ENCODE measurements at places on chromosomes 4 and X. TPM values are rescaled to one million over a fixed set of nuclear protein-coding genes. Genes with fewer than 3 reads are reported as not detected.

Gene ANOS1
- total RNA-seq = 0.22 TPM

Gene PCYT1B
- not detected for total RNA-seq

Gene ANKRD50
- 14.4 TPM for total RNA-seq

Gene TEX11
- not detected for total RNA-seq

DNA sequence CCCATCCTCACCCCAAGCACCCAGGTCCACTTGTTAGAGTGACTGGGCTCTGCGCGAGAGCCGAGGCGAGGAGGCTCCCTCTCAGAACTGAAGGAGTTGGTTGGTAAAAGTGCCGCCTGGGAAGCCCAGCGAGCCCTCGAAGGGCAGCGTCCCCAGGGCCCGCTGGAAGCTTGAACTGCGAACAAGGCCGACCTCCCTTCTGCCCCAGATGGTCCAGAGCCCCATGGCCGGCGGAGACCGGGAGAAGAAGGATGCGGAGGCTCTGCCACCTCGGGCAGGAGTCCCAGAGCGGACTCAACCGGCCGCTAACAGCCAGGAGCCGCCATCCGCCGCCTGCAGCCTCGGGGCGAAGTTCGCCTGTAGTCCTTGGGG lies 116.3 kb upstream of the TEX13C start:
- DNase-seq = peak; percentile 15

DNA sequence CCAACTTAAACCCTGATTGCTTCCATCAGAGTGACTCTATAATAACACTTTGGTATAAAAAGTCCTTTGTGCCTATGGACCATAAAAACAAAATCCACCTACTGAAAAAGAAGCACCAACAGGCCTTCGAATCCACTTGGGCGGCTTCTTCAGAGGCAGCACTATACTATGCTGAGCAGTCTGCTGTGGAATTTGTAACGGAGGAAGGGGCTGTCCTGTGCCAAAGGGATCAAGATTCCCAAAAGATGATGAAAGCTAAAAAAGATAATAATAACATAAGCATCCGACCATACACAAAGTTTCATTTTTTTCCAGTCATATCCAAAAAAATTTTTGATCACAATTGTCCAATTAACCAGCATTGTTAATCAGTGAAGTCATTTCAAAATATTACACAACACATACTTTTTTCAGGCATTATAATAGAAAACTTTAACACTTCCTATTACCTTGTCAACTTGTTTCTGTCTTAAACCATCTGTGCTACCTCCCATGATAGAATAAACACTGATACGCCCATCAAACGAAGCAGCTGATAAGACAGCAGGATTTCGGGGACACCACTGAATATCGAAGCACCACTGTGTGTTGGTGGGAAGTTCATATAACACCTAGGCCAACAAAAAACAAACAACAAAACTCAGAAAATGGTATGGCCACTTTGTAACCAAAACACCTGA lies 24.1 kb downstream of the SEC31A start:
- DNase-seq = no peak

DNA sequence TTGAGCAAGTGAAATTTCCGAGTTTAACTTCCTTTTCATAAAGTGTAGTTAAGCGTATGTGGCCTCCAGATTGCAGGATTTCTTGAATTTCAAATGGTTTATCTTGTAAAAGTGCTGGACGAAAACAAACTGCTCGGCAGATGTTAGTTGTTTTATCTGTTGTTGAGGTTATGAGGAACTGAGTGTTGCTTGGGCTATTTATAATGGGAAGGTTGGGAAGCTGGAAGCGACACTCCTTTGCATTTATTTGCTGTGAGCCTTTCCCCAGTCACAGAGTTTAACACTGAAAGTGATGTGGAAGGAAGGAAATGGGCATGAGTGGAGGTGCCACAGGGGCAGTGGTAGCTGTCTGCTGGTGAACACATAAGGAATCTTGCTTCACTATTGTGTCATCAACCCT lies 284.9 kb downstream of the PCDH7 start:
- DNase-seq = no peak

GRCh38 chr4:174855050-174855449 lies 26.0 kb upstream of the GLRA3 start:
- DNase-seq = no peak

GRCh38 chrX:40531056-40531826 lies 49.5 kb upstream of the ATP6AP2 start:
- DNase-seq = no peak

DNA sequence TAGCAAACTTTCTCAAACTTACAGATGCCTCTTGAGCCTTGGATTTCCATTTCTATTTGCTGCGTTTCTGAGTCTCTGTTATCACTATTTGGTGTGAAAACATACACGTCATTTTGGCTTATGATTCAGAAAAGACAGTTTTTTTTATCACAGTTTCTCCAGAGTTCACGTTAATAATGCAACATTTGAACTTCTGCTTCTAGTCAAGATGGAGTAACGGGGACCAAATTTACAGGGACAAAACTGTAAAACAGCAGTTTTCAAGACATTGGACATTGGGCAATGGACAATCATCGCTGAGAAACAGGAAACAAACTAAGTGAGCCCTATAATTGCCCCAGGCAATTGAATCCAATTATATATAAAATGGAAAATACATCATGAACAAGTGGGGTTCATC lies 36.2 kb upstream of the TASL start:
- DNase-seq = no peak

- DNase-seq = no peak
These were observed 532.0 kb upstream of the SPANXN1 start for GRCh38 chrX:144715337-144715736.

DNA sequence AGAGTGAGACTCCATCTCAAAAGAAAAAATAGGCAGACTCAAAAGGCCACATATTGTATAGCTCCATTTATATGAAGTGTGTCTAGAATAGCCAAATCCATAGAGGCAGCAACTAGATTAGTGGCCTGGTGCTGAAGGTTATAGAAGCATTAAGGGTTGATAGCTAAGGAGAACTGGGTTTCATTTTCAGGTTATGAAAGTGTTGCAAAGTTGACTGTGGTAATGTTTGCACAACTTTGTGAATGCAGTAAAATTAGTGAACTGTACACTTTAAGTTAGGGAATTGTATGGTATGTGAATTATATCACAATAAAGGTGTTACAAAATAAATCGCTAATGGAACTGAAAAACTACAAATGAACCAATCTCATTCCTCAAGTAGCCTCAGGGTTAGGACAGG lies 28.3 kb downstream of the TXLNG start:
- DNase-seq = no peak

DNA sequence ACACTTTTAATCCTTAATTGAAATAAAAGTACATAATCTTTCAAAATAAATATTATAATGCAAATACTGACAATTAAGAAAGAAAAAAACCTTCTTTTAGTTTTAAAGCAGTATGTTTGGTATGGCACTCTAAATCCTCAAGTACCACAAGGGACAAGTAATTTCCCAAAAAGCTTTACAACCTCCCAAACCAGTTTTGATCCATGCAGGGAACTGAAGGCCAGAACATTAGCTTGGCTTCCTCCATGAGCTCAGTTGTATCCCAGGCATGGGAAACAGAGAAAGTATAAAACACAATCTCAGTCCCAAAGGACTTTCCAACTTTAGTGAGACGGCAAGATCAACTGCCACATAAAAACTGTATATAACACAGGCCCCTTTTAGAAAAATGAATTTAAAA lies 82.2 kb downstream of the ZNF330 start:
- no peak for DNase-seq

- no peak for DNase-seq
These were observed 5.3 kb downstream of the APOO start for GRCh38 chrX:23902419-23902818.

DNA sequence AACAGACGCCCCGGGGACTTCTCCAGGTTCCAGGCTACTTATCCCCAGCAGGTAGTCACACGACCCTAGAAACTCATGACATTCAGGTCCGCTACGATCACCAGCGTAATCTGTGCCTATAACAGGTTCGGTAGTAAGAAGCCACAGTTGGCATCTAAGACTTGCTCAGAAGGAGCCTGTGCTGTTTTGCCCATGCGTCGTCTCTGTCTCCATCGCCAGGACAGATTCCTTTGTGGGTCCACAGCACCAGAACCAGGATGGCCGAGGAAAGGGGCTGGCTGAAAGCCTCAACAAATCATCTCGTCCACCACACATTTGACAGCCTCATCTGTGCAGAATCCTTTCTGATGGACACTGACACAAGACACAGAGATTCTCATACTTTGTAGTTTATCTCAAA lies 319.5 kb upstream of the AGA start:
- no peak for DNase-seq

DNA sequence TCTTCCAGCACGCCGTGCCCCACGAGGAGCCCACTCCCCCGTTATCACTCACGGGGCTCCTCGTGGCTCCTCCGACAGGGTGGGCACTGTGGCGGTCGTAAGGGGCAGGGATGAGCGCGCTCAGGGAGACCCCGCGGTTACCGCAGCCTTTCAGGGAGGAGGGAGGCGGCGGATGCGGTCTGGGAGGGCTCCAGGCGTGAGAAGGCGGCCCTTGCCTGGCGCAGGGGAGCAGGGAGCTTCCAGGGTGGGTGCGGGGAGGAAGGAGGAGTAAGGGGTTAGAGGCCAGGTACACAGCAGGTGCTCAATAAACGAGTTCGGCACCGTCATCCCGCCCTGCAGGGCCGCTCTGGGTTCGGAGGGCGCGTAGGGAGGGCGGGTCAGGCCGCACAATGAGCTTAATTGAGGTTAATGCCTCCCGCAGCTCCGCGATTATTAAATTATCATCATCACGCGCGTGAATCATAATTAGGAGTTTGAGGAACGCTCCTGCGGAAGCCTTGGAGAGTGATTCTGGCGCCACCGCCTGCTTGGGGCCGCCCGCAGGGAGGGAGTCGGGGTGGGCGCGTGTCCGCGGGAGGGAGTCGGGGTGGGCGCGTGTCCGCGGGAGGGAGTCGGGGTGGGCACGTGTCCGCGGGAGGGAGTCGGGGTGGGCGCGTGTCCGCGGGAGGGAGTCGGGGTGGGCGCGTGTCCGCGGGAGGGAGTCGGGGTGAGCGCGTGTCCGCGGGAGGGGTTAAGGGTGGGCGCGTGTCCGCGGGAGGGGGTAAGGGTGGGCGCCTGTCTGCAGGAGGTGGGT lies 7.6 kb upstream of the NKX1-1 start:
- DNase-seq = no peak

Data from PC-9 (cell line).